Activated CD4-positive, alpha-beta T cell treated with anti-CD3 and anti-CD28 coated beads for 48 hours (primary cell): ENCODE measurements at places on chromosomes 16 and 17.

GRCh38 chr17:72927760-72928159 is 164.7 kb downstream of the SLC39A11 start:
- no peak for DNase-seq

GRCh38 chr16:87754535-87754934 is 11.3 kb downstream of the KLHDC4 start:
- DNase-seq: no peak

- DNase-seq: no peak
Observed at GRCh38 chr17:3029213-3029913, 34.0 kb downstream of the OR1D5 start.

GRCh38 chr16:19406891-19407491 is 10.7 kb upstream of the TMC5 start:
- no peak for DNase-seq

DNA sequence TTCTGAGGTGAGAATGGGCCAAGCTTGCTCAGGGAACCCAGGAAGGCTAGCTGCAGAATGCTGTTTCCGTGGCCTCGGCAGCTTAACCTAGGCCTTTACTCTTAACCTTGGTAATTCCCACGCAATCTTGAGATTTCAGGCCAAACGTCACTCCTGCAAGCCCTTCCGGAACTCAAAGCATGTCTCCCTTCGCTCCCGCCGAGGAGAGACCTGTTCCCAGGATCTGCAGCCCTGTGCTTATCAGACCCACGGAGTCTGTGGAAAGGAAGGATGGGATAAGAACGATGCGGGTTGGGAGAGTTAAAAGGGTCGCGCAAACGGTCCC is 524 bp upstream of the ZFP3 start:
- no peak for DNase-seq
